HCT116 (cell line): ENCODE measurements at places on chromosomes 1 and 21.

- DNase-seq = no peak
These were observed 245.4 kb upstream of the CHRM3 start for GRCh38 chr1:239140968-239141367.

GRCh38 chr1:201112173-201112731, at the start of gene CACNA1S:
CACNA1S (minus strand) TSS chr1:201112426; CDS start chr1:201112339, 87 bp downstream.
- no peak for DNase-seq

DNA sequence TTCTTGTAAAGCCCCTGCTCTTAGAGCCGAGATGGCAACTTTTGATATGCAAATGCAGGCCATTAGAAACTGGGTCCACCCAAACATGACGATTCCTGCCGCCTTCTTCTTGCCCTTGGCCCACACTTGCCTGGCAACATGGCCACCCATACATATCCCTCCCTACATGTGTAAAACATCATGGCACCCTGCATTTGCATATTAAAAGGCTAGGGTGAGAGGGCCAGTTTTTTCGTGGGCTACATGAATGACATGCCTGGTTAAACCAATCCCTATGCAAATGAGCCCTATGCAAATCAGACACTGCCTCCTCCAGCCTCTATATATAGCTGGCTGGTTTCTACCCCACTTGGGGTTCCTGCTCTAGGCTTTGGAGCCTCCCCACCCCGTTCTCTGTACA, 18.8 kb downstream of the PLA2G2A start:
- DNase-seq = no peak

DNA sequence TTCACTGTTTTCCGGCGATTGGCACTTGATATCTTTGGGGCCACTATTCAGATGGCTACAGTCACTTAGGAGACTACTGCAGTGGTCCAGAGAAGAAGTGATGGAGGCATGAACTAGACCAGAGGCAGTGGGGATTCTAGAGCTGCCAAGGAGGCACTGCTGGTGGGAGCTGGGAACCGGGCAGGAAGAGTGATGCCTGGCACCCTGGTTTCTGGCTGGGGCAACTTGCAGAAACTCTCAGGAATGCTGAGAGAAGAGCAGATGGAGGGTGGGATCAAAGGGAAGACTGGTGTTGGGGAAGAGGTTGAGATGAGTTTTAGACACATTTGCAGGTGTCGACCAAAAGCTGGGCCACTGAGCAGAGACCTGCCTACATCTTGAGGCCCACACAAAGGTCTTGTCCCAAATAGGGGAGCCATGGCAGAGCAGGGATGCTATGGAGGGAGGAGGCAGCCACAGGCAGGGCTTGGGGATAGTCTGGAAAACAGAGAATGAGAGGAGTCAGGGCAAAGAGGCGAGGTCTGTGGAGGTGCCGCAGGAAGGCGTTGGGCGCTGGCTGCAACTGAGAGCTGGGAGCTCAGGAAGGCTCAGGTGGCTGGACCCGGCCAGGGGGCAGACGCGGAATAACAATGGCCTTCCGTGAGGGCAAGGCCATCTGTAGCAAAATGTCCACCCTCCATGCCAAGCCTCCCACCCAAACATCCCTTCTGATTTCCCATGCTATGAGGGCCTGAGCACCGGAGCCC, 118.9 kb downstream of the TOMM20 start:
- DNase-seq = no peak

DNA sequence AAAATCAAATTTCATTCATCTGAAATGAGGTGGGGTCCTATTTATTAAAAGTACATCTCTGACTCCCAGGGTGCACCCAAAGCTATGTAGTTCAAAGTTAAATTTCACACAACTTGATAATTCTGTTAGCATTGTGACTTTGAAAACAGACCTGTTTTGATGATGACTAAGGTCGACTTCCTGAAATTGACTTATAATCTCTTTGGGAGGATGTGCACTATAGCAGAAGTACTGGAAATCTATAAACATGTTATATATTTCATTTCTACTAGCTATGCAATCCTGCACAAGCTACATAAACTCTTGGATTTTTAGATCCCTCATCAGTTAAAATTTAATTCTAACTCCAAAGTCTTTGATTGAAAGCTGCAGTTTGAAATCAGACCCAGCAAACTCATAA, 507.6 kb downstream of the NEGR1 start:
- no peak for DNase-seq

GRCh38 chr1:156376146-156376545, 7.1 kb downstream of the RHBG start:
- no peak for DNase-seq

GRCh38 chr1:37814252-37814651, 6.2 kb upstream of the YRDC start:
- no peak for DNase-seq

- no peak for DNase-seq
These were observed 3.3 kb downstream of the SSBP3 start for GRCh38 chr1:54402896-54403295.

- DNase-seq = no peak
These were observed 4.3 kb upstream of the ERICH3 start for GRCh38 chr1:74677926-74678325.

DNA sequence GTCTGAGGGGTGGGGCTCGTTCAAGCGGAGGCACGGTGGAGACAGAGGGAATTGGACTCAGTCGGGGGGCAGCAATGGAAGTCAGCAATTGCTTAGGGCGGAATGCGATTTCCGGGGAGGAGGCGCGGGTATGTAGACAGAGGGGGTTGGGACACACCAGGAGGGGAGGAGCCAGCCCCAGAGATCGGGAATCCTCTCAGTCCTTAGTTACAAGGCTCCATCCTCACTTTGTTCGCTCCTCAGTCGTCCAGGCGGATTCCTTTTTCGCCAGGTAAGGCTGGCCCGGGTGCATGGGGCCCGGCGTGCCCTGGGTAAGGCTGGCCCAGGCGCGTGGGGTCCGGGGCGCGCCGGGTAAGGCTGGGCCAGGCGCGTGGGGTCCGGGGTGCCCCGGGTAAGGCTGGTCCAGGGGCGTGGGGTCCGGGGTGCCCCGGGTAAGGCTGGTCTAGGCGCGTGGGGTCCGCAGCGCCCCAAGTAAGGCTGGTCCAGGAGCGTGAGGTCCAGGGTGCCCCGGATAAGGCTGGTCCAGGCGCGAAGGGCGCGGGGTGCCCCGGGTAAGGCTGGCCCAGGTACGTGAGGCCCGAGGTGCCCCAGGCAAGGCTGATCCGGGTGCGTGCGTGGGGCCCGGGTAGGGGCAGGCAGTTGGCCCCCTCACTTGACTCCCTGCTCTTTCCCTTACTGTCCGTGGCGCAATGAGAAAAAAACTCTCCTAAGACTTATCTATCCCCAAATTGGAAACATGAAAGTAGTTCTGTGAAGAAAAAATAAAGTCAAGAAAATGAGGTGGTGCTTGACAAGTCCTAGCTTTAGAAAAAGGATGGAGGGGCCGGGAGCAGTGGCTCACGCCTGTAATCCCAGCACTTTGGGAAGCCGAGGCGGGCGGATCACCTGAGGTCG, at the start of gene L1TD1:
TSS of gene L1TD1 (plus strand) at position 199 of the 894 bp plus-strand sequence. CDS start 11,780 bp downstream, outside the sequence.
- DNase-seq = no peak

DNA sequence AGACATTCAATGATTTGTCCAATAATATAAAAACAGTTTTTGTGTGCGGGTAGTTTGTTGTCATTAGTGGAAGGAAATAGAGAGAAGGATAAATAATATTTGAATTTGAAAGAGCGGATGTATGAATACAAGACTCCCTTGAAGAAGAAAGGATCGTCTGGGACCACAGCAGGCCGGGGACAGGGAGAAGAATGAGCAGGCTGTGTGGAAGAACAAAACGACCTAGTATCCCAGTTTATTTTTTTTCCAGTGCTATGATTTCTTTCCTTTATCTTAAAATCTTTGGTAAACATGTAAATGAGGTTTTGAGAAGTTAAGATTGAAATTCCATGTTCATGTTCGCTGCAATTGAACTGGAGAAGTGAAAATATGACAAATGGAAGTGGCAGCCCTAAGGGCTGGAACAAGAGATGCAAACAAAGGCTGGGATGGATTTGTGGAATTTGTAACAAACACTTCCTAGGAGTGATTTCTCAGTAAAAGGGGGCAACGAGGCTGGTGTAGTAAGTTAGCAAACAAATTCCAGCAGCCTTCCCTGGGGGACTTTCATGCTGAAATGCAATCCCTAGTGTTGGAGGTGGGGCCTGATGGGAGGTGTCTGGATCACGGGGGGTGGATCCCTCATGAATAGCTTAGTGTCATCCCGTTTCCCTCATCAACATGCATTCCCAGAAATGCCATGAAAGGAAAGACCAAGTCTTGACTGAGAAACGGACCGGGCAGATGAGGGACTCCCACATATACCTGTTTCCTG, 10.2 kb upstream of the IFI16 start:
- DNase-seq = no peak

DNA sequence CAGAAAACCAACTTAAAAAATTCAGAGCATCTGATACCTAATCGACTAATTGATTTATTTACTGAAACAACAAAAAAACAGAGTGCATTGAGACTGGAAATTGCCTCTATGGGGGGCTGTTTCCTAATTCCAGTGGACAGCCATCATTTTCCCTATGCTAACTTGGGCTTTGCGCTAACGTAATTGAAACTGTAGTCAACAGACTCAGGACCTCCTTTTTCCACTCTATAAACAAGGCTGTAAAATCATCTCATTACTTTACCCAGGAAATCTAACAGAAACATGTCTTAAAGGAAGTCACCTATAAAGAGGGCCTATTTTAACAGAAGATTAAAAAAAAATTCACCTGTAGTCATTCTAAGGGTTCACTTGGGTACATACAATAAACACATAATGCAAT, 2.1 kb downstream of the ERG start:
- DNase-seq = no peak

- DNase-seq = no peak
These were observed 27.4 kb downstream of the AKNAD1 start for GRCh38 chr1:108829498-108829916.

- no peak for DNase-seq
These were observed 44.3 kb upstream of the IL10 start for GRCh38 chr1:206816390-206817287.

- no peak for DNase-seq
These were observed 4.7 kb downstream of the TNN start for GRCh38 chr1:175072099-175072951.

DNA sequence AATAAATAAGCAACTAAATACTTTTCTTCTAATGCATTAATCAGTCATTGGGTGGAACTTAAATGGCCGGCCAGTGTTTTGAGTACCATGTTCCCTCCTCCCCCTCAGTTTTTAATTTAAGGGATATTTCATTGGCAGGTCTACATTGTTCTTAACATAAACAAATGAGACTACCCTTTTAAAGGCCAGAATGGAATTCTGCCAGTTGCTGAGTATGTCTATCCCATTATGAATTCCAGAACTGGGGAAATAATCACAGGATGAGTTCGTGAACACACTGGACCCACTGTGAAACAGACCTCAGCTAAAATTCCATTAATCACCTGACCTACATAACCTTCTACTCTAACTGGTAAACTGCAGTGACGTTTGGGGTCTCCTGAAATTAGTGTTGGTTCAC, 305.5 kb upstream of the PKN2 start:
- no peak for DNase-seq

- DNase-seq = no peak
These were observed 665 bp downstream of the DAB1 start for GRCh38 chr1:57423135-57423655.

DNA sequence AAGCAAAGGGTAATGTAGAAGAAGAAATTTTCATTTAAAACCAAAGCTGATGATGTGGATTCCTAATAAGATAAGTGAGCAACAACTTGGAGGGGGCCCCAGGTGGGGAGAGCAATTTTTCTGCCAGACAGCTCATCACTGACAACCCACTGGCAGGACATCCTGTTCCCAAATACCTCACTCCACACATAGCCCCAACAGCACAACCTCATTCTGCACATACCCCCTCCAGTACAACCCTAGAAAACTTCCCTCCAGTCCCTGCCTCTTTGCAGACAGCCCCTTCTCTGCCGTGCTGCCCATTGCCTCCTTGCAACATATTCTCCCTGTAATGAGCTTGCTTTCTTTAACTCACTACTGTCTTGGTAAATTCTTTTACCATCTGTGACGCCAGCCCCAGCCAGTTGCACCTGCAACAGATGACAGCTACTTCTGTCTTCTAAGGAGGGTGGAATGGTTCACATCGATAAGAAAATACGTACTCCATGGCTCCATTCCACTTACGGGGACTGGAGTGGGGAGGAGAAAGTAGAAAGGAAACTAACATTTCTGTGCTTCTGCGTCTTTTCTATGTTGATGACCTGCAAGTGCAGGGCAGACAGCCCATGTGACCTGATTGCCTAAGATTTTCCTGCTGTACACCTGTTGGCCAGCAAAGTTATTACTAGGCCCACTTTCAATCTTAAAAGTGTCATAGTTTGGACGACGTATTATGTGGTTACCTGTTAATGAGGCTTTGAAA, 14.7 kb downstream of the RHEX start:
- no peak for DNase-seq

- no peak for DNase-seq
These were observed 32.5 kb downstream of the PLEKHO1 start for GRCh38 chr1:150182247-150182646.

DNA sequence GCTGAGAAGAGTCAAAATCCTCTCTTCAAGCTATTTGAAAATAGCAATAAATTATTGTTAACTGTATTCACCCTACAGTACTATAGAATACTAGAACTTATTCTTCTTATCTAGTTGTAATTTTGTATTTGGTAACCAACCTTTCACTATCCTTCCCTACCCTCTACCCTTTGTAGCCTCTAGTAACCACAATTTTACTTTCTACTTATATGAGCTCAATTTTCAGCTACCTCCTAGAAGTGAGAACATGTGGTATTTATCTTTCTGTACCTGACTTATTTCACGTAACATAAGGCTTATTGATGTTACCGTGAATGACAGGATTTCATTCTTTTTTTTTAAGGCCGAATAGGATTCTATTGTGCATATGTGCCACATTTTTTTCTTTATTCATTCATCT, 30.0 kb downstream of the ZC3H11B start:
- DNase-seq = no peak

GRCh38 chr1:246772686-246773085, 48.5 kb downstream of the SCCPDH start:
- no peak for DNase-seq

DNA sequence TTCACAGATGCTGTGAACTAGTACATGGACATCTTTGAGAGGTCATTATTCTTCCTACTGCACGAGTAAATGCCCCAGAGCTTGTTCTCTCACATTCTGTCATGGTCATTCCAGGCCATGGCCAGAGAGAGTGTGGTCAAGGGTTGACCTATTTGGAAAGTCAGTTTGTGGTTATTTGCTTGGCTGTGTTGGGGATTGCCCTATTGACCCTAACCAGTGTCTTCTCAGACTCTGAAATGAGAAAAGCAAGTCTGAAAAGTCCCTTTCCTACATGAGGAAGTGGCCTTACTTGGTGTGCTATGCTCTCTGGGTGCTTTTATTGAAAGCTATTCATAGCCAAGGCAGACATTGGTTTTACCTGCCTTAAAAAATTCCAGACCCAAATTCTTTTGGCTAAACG, 26.6 kb downstream of the CLIC6 start:
- DNase-seq = no peak

- DNase-seq = no peak
These were observed 14.0 kb upstream of the FAAP20 start for GRCh38 chr1:2208309-2209239.

- no peak for DNase-seq
These were observed 31.9 kb upstream of the LYPD8 start for GRCh38 chr1:248787430-248787829.

GRCh38 chr1:11777658-11778322, 15.8 kb downstream of the C1orf167 start:
- no peak for DNase-seq
